ENCODE measurements at places on chromosomes 5 and 9. TPM values are rescaled to one million over a fixed set of nuclear protein-coding genes. Genes with fewer than 3 reads are reported as not detected.

SLC45A2 gene
- polyA plus RNA-seq: 0.29 TPM

TYRP1 gene
- not detected for polyA plus RNA-seq

BSPRY gene
- 0.34 TPM for polyA plus RNA-seq

SLCO6A1 gene
- 0.26 TPM for polyA plus RNA-seq

SLC34A3 gene
- polyA plus RNA-seq: not detected

ZDHHC11 gene
- 1.4 TPM for polyA plus RNA-seq

HTR1A gene
- not detected for polyA plus RNA-seq

ORM2 gene
- polyA plus RNA-seq: not detected

C5orf34 gene
- polyA plus RNA-seq: 18.9 TPM

GAS1 gene
- polyA plus RNA-seq: not detected

SVEP1 gene
- polyA plus RNA-seq: 0.42 TPM

LHX3 gene
- polyA plus RNA-seq: not detected

TPPP gene
- polyA plus RNA-seq: not detected

CDC25C gene
- polyA plus RNA-seq: 25.7 TPM

PCDHGB5 gene
- polyA plus RNA-seq: 0.12 TPM

FBP1 gene
- polyA plus RNA-seq: not detected

IL33 gene
- polyA plus RNA-seq: not detected

CLIC3 gene
- not detected for polyA plus RNA-seq

SPATA31E1 gene
- not detected for polyA plus RNA-seq

SHOC1 gene
- polyA plus RNA-seq: not detected

MARCOL gene
- not detected for polyA plus RNA-seq

LCN9 gene
- not detected for polyA plus RNA-seq

LRRTM2 gene
- not detected for polyA plus RNA-seq

ECPAS gene
- polyA plus RNA-seq: 63.0 TPM

SH3RF2 gene
- polyA plus RNA-seq: 0.05 TPM
